ENCODE measurements at places on chromosomes 3 and 15.

- H3K36me3 ChIP-seq: peaks cover 15% of the 10 kb centered on the region
- DNase-seq: no peak
- H3K27me3 ChIP-seq: no peaks in the 10 kb centered on the region
- H3K4me1 ChIP-seq: peaks cover 73% of the 10 kb centered on the region
- peak overlapping the region; percentile 26 for H3K27ac ChIP-seq
Measured at GRCh38 chr15:74775132-74775562, 6.7 kb upstream of the CSK start.

DNA sequence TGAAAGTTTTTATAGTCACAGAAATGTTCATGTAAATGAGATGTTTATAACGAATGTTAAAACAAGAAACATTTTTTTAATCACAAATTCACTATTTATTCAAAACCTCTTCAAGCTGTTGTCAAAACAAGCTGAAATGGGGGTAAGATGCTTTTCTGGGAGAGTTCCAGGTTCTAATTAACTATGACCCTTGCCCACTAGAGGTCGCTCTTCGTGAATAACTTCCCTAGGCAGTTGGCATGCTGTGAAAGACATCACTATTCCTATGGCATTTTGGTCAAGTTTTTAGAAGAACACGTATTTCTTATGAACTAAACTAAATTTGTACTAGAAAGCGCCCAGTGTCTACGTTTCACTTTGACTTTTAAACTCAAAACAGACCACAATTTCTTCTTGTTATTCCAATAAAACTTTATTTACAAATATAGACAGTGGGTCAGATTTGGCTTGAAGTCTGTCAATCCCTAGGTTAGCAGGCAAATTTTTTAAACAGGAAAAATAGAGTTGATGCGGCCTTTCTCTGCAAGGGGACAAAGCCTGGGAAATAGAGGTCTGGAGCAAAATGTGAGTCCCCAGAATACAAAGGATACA lies 62.8 kb upstream of the CMTM8 start:
- no peak overlapping the region for H3K4me3 ChIP-seq
- DNase-seq: peak; percentile 27
- no peak overlapping the region for H3K27ac ChIP-seq
- H3K36me3 ChIP-seq: peaks cover 16% of the 10 kb centered on the region
- peaks cover 7% of the 10 kb centered on the region for H3K4me1 ChIP-seq
- peaks cover 22% of the 10 kb centered on the region for H3K27me3 ChIP-seq

- no peak overlapping the region for H3K27ac ChIP-seq
- no peaks in the 10 kb centered on the region for H3K36me3 ChIP-seq
- no peak overlapping the region for H3K4me3 ChIP-seq
- H3K27me3 ChIP-seq: peaks cover 34% of the 10 kb centered on the region
- no peak for DNase-seq
Measured at GRCh38 chr15:45468294-45468693, 54.3 kb downstream of the SLC30A4 start.

GRCh38 chr15:36775209-36775608 lies 195.8 kb downstream of the CDIN1 start:
- no peaks in the 10 kb centered on the region for H3K27me3 ChIP-seq
- H3K4me3 ChIP-seq: no peak overlapping the region
- H3K27ac ChIP-seq: no peak overlapping the region
- H3K4me1 ChIP-seq: no peaks in the 10 kb centered on the region
- no peaks in the 10 kb centered on the region for H3K36me3 ChIP-seq

DNA sequence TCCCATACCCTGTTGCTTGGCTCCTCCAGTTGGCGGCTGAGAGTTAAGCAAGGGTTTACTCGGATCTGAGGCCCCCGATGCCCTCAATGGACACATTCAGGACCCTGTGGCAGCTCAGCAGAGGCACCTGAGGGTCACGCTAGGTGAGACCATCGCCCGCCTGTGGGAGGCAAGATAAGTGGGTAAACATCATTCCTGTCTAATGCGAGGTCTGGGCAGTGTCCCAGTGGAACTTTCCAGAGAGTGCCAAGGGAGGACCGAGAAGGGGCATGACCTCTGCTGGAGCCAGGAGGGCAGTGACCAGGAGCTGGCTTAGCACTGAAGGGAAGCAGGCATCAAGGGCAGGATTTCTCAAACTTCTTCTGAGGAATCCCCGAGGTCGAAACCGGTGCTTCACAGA lies 65.4 kb upstream of the SEC61A1 start:
- H3K27ac ChIP-seq: no peak overlapping the region
- no peak overlapping the region for H3K4me3 ChIP-seq
- no peak for DNase-seq
- H3K4me1 ChIP-seq: no peaks in the 10 kb centered on the region
- no peaks in the 10 kb centered on the region for H3K27me3 ChIP-seq
- H3K36me3 ChIP-seq: no peaks in the 10 kb centered on the region

DNA sequence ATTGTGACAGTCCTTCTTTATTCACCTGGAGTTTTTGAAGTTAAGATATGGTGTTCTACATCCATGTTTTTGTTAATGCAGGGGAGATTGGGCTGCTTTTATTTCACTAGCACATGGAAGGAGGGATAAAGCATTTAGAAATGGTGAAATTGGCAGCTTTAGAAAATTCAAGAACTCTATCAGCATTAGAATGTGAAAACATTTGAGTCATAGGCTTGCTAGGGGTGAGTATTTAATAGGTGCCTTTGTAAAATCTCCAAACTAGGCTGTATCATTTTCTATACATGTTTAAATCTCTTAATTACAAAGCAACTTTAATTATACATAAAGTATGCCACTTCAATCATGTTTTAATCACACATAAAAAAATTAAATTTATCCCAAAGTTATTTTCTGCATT lies 12.9 kb downstream of the NLGN1 start:
- H3K4me3 ChIP-seq: no peak overlapping the region
- H3K36me3 ChIP-seq: no peaks in the 10 kb centered on the region
- H3K27me3 ChIP-seq: peaks cover 5% of the 10 kb centered on the region

DNA sequence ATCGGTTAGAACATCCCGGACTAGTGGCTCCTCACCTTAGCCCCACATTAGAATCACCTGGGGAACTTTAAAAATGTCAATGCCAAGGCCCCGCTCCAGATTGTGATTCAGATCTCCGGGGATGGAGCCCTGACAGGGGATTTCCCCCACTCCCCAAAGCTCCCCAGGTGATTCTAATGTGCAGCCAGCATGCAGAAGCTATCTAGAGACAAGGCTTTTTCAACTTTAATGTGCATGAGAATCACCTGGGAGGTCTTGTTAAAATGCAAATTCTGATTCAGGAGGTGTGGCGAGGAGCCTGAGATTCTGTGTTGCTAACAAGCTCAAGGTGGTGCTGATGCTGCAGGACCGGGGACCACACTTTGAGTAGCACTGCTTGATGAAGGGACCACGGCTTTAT lies 156.7 kb downstream of the RAB11A start:
- no peak overlapping the region for H3K4me3 ChIP-seq
- H3K27ac ChIP-seq: no peak overlapping the region
- peaks cover 3% of the 10 kb centered on the region for H3K27me3 ChIP-seq
- no peak for DNase-seq
- H3K36me3 ChIP-seq: no peaks in the 10 kb centered on the region

DNA sequence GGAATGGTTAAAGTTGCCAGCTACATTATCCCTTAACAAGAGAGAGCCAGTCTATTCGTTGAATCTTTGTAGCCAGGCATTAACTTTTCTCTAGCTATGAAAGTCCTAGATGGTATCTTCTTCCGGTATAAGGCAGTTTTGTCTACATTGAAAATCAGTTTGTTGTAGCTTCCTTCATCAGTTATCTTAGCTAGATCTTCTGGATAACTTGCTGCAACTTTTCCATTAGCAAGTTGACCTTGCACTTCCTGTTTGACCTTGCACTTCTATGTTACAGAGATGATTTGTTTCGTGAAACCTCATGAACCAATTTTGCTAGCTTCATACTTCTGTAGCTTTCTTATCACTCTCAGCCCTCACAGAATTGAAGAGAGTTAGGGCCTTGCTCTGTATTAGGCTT lies 24.1 kb downstream of the TOPAZ1 start:
- H3K27ac ChIP-seq: no peak overlapping the region
- H3K4me1 ChIP-seq: peaks cover 6% of the 10 kb centered on the region
- DNase-seq: no peak
- H3K36me3 ChIP-seq: no peaks in the 10 kb centered on the region
- H3K4me3 ChIP-seq: no peak overlapping the region
- H3K27me3 ChIP-seq: peaks cover 22% of the 10 kb centered on the region

DNA sequence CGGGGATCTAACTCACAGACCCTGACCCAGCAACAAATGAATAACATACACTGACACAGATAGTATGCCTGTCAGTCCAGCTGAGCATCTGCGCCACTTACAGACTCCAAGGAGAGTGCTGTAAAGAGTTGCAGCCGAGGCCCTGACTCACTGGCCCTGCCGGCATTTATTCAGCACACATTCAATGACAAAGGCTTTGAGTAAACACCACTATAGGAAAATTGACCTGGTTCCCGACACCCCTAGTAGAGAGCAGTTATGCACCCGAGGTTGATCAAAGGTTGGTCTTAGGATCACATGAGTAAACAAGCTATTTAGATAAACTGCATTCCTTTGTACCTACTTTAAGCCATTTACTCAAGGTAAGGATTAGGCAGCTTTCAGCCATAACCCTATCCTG lies 22.7 kb downstream of the LARS2 start:
- no peaks in the 10 kb centered on the region for H3K27me3 ChIP-seq
- peaks cover 2% of the 10 kb centered on the region for H3K4me1 ChIP-seq
- peaks cover 10% of the 10 kb centered on the region for H3K36me3 ChIP-seq

- peaks cover 6% of the 10 kb centered on the region for H3K4me1 ChIP-seq
- no peak for DNase-seq
- H3K36me3 ChIP-seq: no peaks in the 10 kb centered on the region
Measured at GRCh38 chr15:77607111-77607893, 25.4 kb downstream of the LINGO1 start.

- H3K27me3 ChIP-seq: peaks cover 10% of the 10 kb centered on the region
- H3K36me3 ChIP-seq: no peaks in the 10 kb centered on the region
- peaks cover 6% of the 10 kb centered on the region for H3K4me1 ChIP-seq
- no peak for DNase-seq
- H3K27ac ChIP-seq: no peak overlapping the region
Measured at GRCh38 chr15:31502541-31503229, 176.1 kb downstream of the KLF13 start.

GRCh38 chr3:150106740-150107428 lies 136.2 kb upstream of the PFN2 start:
- no peak for DNase-seq
- H3K4me3 ChIP-seq: no peak overlapping the region
- no peak overlapping the region for H3K27ac ChIP-seq

- peaks cover 6% of the 10 kb centered on the region for H3K4me1 ChIP-seq
- DNase-seq: no peak
- H3K27ac ChIP-seq: no peak overlapping the region
- no peaks in the 10 kb centered on the region for H3K36me3 ChIP-seq
- peaks cover 9% of the 10 kb centered on the region for H3K27me3 ChIP-seq
- H3K4me3 ChIP-seq: no peak overlapping the region
Measured at GRCh38 chr3:186849374-186849975, 7.0 kb downstream of the ADIPOQ start.

DNA sequence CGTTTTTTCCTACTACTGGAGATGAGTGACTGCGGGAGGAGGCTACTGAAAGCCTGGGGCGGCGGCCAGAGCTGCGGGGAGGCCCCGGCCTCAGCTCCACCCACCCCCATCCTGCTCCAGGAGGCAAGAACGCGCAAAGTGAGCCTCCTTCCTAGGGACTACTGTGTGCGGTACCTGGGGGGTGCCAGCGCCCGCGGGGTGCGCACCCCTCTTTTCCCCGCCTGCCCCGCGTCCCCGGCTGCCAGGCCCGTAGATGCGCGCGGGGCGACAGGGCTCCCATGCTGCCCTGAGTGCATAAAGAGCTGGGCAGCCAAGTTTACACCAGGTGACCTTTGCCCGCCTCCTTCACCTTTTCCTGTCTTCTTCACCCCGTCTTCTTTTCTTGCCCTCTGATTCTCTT lies 2.5 kb upstream of the USF3 start:
- no peaks in the 10 kb centered on the region for H3K36me3 ChIP-seq
- H3K27ac ChIP-seq: peak overlapping the region; percentile 69
- H3K27me3 ChIP-seq: no peaks in the 10 kb centered on the region
- peaks cover 21% of the 10 kb centered on the region for H3K4me1 ChIP-seq
- peak overlapping the region; percentile 75 for H3K4me3 ChIP-seq
- peak; percentile 17 for DNase-seq

GRCh38 chr3:105767776-105768175 lies 101.0 kb downstream of the CBLB start:
- peaks cover 85% of the 10 kb centered on the region for H3K36me3 ChIP-seq
- no peaks in the 10 kb centered on the region for H3K27me3 ChIP-seq
- DNase-seq: no peak
- peak overlapping the region; percentile 59 for H3K27ac ChIP-seq
- peak overlapping the region; percentile 35 for H3K4me3 ChIP-seq

GRCh38 chr3:66620296-66620695 lies 119.5 kb upstream of the LRIG1 start:
- H3K27ac ChIP-seq: no peak overlapping the region
- DNase-seq: no peak
- no peak overlapping the region for H3K4me3 ChIP-seq
- no peaks in the 10 kb centered on the region for H3K27me3 ChIP-seq
- peaks cover 3% of the 10 kb centered on the region for H3K4me1 ChIP-seq
- H3K36me3 ChIP-seq: no peaks in the 10 kb centered on the region

- peaks cover 76% of the 10 kb centered on the region for H3K4me1 ChIP-seq
- no peaks in the 10 kb centered on the region for H3K27me3 ChIP-seq
- DNase-seq: no peak
- H3K4me3 ChIP-seq: no peak overlapping the region
- H3K27ac ChIP-seq: peak overlapping the region; percentile 76
Measured at GRCh38 chr15:67149068-67149772, 83.8 kb downstream of the SMAD3 start.

DNA sequence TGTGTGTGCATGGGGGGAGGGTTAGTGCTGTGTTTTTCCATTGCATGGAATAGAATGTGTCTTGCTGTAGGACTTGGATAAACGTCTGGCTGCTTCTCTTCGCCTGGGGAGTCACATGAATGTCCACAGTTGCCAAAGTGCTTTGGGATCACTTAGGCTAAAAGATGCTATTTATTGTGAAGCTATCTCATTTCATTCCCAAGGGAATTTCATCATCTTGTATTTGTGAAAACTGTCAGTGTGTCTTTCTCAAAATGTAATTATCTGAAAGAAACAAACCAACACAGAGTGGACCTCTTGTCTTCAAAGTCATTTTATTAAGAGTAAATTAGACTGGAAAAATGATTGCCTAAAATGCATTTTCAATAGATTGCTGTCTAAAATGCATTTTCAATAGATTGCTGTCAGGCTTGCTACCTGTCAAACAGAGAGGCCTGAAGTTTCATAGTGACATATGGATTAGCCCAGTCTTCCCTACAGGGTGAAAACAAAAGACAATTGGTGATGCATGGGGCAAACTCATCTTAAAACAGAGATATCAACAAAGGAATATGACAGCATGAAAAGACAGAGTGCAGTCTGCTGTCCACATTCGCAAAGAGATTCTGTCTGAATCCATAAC lies 117.1 kb upstream of the GOLIM4 start:
- no peak overlapping the region for H3K4me3 ChIP-seq
- H3K27me3 ChIP-seq: peaks cover 1% of the 10 kb centered on the region
- H3K4me1 ChIP-seq: peaks cover 4% of the 10 kb centered on the region

DNA sequence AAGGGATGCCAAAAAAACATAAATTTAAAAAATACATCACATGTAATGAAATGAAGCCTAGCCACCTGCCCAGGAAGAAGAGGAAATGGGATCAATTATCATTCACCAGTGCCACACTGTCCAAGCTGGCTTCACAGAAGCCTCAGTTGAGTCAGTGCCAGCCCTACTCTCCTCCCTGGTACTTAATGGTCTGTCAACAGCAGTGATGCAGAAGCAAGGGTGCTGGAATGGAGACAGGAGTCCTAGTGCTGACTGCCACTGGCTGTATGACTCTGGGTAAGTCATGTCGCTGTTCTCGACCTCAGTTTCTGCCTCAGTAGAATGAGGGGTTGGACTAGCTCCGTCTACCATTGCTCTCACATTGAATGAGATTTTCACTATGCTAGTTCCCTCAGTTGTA lies 78.5 kb upstream of the LARS2 start:
- H3K27me3 ChIP-seq: peaks cover 18% of the 10 kb centered on the region
- no peak overlapping the region for H3K27ac ChIP-seq
- no peaks in the 10 kb centered on the region for H3K4me1 ChIP-seq
- DNase-seq: no peak
- no peaks in the 10 kb centered on the region for H3K36me3 ChIP-seq

Data from activated naive CD8-positive, alpha-beta T cell treated with anti-CD3 and anti-CD28 coated beads for 36 hours (primary cell).